Stimulated activated CD8-positive, alpha-beta memory T cell treated with anti-CD3 and anti-CD28 coated beads, Interleukin-15, amount 100 ng/mL, for 4 hours (primary cell): ENCODE measurements at places on chromosomes 16 and 17.

DNA sequence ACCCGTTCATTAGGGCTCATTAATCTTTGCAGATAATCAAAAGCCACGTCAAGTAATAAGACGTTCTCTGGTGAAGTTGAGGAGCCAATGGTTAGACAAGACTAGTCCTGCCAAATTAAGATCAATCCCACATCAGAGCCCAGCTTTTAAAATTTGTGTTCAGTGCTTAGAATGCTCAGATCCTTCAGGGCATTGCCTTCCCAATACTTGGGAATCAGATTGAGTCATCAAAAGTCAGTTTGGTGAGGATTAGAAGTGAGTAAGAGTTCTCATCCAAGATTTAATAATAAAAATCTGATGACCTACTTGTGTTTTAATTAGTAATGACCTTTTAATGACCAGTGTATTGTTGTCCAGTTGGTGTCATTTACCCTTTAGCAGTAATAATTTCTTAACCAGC, 19.8 kb downstream of the MAP2K4 start:
- DNase-seq = no peak

DNA sequence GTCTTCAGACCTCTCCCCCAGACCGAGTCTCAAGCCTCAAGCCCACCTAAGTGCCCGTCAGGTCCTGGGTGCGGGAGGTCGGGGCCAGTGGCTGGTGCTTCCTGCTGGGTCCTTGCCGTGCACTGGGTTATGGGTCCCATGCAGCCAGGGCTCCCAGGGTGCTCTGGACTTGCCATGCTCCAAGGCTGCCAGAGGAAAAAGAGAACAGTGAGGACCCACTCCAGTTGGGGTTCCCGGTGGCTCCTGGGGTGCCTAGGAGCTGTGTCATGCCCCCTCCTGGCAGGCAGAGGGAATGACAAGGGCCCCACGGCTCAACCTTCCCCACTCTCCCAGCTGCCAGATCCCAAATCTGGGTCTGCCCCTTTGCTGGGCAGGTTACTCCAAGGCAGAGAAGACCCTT, 3.8 kb downstream of the SNX20 start:
- no peak for DNase-seq

DNA sequence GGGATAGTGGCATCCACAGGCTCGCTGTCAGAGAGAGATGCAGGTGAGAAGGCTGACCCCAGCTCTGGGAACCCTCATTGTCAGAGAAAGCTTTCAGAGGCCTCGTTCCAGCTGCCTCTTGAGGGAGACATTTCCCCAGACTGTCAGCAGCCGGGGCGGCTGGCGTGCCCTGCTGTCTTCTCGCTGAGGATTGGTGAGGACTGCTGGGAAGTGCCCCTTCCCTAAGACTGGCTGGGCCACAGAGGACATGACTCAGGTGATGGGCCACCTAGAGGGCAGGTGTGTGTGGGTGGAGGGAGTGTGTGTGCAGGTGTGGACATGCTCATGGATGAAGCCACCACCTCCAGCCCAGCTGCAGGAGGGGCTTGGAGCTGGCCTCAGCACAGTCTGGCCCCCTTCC, 25.3 kb downstream of the SPACA3 start:
- DNase-seq = no peak

- no peak for DNase-seq
Measured at GRCh38 chr16:76464955-76465620, 187.9 kb downstream of the CNTNAP4 start.

DNA sequence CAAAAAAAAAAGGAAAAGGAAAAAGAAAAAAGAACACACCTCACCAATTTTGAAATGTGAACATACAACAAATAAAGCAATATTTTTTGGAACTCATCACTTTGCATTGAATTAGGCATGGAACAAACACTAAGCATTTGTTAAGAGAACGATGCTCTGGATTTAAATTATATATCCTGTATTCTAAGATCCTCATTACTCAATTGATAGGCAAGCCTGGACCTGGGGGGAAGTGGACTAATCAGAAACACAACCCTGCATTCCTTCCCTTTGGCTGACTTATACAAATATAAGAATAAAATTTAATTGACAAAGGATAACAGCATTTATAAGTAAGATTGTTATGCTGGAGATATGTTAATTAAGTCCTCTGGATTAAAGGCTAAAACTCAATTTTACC, 2.2 kb downstream of the GJC1 start:
- DNase-seq = no peak

GRCh38 chr16:15466886-15467781, 32.7 kb downstream of the BMERB1 start:
- no peak for DNase-seq

DNA sequence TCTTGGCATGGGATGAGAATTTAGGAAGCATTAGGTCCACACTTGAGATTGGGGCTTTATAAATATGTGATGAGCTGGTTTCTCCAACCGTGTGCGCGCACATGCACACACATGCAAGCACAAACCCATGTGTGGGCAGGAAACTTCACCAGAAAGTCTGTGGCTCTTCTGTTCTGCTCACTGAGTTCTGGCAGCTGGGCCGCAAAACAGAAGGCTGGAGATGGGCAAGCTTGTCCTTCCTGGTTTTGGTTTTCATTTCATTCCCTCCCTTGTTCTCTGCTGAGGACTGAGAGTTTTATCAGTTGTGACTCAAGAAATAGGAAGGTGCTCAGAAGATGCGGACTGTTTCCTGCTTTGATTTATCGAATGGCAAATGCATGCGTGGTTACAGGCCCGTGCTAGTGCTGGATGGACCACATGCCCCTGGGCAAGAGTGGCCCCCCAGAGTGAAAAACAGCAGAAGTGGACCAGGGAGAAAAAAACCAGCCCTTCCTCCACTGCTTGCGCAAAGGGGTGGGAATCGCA, 14.1 kb downstream of the MAP3K14 start:
- DNase-seq = no peak

DNA sequence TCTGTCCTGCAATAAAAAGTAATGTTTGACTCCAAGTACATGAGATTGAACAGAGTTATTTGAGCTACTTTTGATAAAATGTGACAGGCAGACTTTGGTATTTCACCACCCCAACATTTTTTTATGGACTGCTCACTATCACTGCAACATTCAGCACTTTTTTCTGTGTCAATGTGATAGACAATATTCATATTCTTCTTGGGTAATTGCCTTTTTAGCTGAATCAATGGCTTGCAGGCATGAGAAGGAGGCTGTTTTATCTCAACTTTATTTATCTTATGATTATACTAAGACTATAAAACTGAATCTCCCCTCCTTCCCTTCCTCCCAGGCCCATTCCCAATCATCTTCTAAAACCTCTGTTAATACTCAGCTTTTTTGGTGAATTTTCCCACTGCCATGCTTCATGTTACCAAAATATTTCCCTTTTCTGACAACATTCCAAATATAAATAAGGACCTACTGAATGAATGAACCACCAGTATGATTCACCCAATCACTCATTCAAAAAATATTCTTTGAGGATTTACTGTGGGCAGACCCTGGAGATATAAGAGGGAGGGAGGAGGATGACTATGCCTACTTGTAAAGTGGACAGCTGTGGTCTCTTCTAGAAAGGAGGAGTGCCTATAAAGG, 67.6 kb downstream of the CDH13 start:
- DNase-seq = no peak

DNA sequence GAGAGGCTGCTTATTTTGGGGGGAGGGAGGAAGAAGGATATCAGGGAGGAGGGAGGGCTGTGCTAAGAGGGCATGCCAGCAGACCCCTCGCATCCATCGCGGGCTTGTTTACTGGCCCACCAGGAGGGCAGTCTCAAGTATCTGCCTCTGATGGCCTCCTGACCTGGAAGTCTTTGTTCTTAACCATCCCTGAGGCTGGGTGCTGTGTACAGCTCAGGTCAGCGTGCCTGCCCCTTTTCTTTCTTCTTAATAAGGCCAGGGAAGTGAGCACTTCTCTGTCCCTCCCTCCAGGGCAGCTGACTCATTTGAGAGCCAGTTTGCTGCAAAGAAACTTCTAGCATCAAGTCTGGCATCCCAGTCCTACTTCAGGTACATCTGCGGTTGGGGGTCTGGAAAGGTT, 157.0 kb downstream of the CCDC182 start:
- no peak for DNase-seq

DNA sequence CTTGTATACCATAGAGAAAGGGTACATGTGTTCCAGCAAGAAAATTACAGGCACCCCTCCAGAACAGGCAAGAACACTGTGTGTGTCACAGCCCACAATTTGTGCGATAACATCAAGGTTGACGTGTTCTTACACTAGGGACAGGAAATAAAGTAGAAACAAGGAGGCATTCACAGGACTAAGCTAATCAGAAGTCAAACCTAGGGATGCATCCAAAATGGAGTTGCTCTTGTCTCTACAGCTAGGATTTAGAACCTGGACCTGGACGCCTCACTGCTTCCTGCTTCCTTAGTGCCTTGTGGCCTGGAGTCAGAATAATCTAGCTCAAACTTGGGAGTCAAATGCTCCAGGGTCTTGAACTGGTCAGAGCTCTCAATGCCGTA, 41.3 kb downstream of the GINS3 start:
- DNase-seq = no peak

DNA sequence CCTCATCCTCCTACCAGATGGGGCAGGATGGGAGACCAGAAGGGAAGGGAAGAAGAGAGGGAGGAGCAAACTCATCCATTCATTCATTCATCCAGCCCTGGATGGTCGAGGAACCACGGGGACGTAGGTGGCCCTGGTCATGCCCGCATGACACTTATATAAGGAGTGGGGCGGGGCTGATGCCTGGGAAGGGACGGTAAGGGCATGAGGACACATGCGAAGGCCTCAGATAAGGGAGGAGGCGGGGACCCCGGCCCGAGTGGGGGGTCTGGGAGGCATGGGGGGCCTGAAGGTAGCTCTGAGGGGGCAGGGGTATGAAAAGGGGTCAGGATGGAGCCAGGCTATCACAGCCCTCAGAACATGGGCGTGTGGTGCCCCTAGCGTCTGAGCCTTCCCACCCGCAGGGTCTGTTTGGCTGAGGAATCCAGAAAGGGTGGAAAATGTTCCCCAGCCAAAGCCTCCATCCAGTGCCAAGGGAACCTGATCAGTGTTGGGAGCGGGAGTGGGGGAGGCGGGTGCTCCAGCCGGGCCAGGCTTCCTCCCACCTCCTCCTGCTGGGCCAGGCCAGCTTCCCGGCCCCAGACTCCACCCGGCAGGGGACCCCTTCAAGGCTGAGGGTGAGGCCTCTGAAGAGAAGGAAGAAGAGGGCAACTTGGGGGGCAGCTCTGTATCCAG, 17.6 kb upstream of the CD79B start:
- no peak for DNase-seq

- no peak for DNase-seq
Measured at GRCh38 chr16:72220875-72221629, 49.1 kb upstream of the PMFBP1 start.

- DNase-seq = peak; percentile 84
Measured at GRCh38 chr16:89505204-89506112, 2.7 kb upstream of the SPG7 start.

DNA sequence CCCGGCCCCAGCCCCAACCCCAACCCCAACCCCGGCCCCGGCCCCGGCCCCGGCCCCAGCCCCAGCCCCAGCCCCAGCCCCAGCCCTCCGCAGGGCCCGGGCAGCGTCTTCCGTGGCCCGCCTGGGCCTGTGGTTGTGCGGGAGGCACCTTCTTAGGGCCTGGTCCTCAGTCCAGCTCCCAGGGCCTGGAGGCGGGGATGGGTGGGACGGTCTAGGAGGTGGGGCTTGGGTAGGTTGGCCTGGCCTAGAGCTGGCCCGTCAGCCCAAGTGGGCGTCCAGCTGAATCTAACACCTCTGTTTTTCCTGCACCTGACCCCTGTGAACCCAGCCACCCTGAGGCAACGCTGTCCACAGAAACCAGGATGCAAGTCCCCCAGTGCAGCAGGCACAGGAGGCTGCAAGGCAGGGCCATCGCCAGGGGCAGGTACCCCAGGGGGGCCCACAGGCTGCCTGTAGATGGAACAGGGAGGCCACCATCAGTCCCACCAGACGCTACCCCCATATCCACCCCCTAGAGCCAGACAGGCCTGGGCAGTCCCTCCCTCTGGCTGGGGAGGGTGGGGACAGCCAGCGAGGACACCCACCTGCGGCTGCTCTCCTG, 8.8 kb downstream of the MSLN start:
- DNase-seq = no peak

- DNase-seq = no peak
Measured at GRCh38 chr17:73133911-73134649, 30.7 kb upstream of the SSTR2 start.

GRCh38 chr17:4443476-4443875, 9.7 kb downstream of the SPNS3 start:
- DNase-seq = no peak

DNA sequence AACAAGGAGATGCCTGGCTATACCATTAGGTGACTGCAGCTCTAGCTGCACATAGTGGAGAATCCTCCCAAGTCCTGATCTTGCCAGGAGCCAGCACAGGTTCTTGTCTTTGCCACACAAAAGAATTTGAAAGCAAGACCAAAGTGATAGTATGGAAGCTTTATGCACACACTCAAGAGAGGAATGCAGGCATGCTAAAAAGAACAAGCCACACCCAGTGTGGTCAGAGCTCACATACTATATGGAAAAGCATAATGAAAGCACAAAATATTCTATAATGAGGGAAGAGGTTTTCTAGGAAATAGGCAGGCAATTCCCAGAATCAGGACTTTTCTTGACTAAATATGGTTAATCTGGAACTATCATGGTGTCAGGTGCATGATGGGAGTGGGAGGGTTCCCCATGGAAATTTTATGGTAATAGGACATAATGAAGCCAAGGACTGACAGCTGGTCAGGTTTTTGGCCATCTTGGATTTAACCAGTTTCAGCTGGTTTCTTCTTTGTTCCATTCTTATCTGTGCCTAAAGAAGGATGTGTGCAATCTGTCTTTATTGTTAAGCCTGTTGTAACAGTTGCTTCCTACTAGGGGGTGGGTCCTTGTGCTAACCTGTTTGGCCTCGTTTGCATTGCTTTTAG, 171.6 kb downstream of the ZNF18 start:
- DNase-seq = no peak

GRCh38 chr17:12856416-12856815, 67.1 kb downstream of the ARHGAP44 start:
- DNase-seq = no peak
